Activated CD4-positive, alpha-beta T cell treated with anti-CD3 and anti-CD28 coated beads, Interleukin-2, amount 50 U/mL, for 4 hours (primary cell): ENCODE measurements at places on chromosomes 12 and 14.

GRCh38 chr12:46260913-46261476 lies 7.8 kb downstream of the SLC38A1 start:
- no peak for DNase-seq

- DNase-seq = no peak
Measured at GRCh38 chr12:102593134-102593533, 112.8 kb upstream of the IGF1 start.

GRCh38 chr12:88784166-88784565 lies 203.9 kb upstream of the KITLG start:
- no peak for DNase-seq

GRCh38 chr12:52660934-52661499 lies 9.0 kb upstream of the KRT2 start:
- DNase-seq = no peak

DNA sequence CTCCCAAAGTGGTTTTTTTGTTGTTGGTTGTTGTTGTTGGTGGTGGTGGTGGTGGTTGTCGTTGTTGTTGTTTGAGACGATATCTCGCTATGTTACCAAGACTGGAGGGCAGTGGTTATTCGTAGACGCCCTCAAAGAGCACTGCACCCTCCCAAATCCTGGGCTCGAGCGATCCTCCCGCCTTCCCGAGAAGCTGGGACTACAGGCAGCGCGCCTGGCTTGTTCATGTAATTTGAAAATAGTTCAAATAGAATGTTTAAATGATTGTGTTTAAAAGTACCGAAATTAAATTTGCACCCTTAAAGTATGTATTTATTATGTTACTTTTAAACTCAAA lies 439 bp upstream of the ANAPC5 start:
- no peak for DNase-seq

- no peak for DNase-seq
Measured at GRCh38 chr12:131176926-131177325, 223.2 kb downstream of the ADGRD1 start.
